ENCODE measurements at places on chromosomes 1 and 21.

- no peak for DNase-seq
These were observed 11.0 kb upstream of the ZNF691 start for GRCh38 chr1:42835422-42835821.

DNA sequence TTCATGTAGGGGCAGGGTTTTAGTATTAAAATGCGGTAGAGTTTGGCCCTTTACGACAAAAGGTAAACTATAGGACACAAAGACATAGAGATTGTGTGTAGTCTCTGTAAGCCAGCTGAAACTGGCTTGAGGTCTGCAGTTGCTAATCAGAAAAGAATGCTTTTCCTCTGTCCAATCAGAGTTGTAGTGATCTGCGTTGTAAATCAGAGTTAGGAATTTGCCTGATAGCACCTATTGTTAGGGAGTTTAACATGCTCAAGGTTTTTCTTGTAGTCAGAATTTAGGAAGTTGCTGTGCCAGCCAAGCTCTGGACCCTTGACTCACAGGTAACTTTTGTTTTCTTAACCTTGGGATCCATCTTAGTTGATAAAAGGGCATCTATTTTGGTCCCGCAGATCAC lies 61.2 kb upstream of the VTCN1 start:
- no peak for DNase-seq

DNA sequence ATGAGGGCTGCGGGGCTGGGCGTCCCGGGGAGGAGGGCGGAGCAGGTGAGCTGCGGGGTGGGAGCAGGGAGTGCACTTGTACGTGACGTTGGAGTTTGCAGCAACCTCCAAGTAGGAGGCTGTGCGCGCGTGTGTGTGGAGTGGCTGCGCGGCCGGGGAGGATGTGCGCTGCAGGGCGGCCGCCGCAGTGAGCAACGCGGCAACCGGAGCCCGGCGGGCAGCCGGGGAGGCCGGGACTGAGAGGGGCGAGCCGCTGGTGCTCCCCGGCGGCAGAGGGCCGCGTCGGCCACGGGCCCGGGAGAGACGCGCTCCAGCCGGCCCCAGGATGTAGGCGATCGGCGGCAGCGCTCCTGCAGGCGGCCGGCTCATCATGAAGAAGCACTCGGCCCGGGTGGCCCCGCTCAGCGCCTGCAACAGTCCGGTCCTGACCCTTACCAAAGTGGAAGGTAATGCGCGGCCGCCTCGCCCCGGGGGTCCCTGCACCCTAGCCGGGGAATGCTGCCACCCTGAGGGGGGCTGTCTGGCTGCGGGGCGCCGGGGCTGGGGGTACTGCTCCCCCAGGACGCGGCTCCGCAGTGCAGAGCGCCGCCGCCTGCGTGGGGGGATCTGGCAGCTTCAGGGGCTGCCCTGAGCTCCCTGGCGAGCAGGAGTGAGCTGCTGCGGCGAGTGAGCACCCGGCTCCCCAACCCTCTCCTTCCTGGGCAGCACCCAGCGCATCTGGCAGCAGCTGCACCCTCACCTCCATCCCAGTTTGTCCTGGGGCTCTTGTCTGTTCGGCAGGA lies 158.9 kb upstream of the COA6 start:
- DNase-seq = no peak

DNA sequence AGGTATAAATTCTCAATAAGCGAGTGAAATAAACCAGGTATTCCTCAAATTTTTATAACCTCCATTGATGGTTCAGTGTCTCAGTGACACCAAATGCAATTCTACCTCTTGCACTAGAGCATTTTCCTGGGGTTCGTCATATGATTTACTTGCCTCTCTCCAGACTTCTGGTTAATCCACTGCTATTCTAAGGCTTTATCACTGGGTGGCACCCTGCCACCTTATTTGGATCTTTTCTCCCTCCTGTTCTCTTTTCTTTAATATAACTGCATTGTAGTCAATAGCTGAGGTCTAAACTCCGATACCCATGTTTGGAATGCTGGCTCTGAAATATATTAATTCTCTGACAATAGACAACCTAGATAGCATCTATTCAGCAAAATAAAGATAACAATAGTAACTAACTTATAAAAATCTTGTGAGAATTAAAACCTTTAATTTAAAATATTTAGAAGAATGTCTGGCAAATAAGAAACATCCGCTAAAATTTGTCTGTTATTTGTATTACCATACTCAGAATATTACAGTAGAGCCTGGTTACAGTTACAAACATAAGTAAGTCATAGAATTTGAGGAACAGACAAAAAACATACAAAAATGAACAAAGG lies 436.4 kb downstream of the PLA2G4A start:
- no peak for DNase-seq

DNA sequence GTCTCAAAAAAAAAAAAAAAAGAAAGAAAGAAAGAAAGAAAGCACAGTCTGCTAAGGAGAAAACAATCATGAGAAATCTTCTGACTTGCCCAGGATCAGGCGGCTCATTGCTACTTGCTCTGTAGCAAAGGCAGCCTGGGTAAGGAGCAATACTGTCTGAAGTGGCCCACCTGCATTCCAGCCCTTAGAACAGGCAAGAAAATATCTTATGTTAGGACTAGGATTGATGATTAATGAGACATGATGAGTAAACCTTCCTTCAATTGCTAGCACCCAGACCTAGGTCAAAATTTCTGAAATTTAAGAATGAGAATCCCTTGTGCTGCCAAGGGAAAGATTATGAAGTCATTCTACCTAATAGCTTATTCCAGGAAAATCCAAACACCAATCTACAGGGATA lies 140.8 kb downstream of the DSCAM start:
- DNase-seq = no peak

GRCh38 chr1:20216574-20216973 lies 30.3 kb upstream of the PLA2G2C start:
- DNase-seq = no peak

GRCh38 chr1:229888561-229889001 lies 178.5 kb upstream of the GALNT2 start:
- no peak for DNase-seq

DNA sequence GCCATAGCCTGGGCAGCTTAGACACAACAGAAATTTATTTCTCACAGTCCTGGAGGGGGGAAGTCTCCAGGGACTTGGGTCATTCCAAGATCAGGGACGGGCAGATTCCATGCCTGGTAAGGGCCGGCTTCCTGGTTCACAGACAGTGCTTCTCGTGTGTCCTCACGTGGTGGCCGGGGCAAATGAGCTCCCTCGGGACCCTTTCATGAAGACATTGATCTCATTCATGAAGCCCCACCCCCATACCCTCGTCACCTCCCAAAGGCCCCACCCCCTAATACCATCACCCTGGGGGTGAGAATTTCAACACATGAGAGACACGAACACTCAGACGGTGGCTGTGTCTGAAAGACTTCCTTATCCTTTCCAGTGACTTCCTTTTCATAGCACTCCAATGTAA lies 51.5 kb downstream of the ACOT7 start:
- no peak for DNase-seq

GRCh38 chr1:72635719-72636118 lies 353.4 kb upstream of the NEGR1 start:
- DNase-seq = no peak

- no peak for DNase-seq
These were observed 251.4 kb upstream of the B3GALT2 start for GRCh38 chr1:193437785-193438184.

DNA sequence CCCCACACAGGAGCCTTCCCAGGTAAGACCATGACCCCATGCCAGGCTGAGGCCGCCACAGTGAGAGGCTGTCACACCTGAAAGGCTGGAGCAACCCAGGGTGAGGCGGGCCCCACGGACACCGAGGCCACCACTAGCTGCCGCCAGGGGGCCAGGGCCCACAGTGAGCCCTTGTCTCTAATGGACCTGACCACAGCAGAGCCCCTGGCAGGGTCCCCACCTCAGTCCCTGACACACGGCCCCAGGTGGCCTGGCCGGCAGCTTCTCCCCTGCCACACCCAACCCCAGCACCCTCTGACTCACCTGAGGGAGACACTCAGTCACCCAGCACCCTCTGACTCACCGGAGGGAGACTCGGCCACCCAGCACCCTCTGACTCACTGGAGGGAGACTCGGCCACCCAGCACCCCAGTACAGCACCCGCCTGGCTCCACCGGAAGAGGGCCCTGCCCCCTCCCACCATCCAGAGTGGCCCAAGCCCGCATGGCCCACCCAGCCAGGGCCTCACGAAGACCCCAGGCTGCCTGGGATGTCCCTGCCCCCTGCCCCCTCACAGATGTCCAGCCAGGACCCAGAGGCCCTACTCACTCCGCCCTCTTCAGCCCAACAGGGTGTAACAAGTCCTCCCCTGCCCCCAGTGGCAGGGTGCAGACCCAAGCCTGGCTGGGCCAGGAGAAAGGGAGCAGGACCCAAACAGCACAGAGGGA lies 4.4 kb downstream of the DVL1 start:
- DNase-seq = no peak

DNA sequence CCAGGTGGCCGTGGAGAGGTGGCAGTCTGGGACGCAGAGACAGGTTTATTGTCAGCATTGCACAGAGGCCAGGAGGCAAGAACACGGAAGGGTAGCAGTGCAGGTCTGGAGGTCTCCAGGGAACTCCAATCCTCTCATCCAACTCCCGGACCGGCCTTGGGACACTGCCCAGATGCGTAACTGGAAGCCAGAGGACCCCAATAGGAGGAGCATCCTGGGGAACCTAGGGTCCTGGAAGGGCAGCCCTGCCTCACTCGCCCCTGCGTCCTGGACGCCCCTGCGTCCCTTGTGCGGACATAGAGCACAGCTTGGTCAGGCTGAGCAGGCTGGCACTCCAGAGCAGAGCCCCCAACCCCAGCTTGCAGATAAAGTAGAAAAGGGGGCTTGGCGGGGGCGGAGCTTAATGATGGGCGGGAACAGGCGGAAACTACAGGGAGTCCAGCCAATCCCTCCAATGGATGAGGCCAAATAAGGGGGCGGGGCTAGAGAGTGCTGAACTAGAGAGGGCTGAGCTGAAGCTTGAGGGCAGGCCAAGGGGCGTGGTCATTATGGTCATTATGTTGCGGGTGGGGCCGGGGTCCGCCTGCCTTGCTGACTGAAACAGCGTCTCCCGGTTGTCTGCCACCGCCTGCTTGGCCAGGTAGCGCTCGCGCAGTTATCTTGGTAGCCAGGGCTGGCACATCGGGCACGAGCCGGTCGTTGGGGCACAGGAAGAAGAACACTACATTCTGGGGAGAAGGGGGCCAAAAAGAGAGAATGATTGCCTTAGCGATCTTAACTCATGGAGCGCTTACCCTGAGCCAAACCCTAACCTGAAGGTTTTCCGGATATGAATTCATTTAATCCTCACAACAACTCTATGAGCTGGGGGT lies 3.7 kb upstream of the ARHGEF19 start:
- peak; percentile 49 for DNase-seq

DNA sequence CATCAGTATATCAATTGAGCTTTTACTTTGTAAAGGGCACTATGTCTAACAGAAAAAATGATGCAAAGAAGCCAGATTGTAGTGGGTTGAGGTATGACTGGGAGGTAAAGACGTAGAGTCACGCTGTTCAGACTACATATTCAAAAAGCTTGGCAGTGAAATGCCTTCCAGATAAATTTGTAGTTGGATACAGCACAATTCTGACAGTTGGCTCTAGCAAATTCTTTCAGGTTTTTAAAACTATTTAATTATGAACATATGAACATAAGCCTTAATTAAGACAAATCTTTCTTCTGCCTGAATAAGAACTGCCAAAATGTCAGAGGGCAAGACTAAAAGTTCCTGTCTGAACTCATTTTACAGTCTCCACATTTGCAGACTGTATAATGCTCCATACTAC lies 118.8 kb downstream of the DPYD start:
- no peak for DNase-seq

GRCh38 chr1:43836267-43836951 lies 97.2 kb upstream of the ARTN start:
- DNase-seq = peak; percentile 25

GRCh38 chr1:159091607-159092031 lies 15.1 kb upstream of the AIM2 start:
- DNase-seq = peak; percentile 64

GRCh38 chr1:113981962-113982931 lies 3.0 kb downstream of the OLFML3 start:
- no peak for DNase-seq

DNA sequence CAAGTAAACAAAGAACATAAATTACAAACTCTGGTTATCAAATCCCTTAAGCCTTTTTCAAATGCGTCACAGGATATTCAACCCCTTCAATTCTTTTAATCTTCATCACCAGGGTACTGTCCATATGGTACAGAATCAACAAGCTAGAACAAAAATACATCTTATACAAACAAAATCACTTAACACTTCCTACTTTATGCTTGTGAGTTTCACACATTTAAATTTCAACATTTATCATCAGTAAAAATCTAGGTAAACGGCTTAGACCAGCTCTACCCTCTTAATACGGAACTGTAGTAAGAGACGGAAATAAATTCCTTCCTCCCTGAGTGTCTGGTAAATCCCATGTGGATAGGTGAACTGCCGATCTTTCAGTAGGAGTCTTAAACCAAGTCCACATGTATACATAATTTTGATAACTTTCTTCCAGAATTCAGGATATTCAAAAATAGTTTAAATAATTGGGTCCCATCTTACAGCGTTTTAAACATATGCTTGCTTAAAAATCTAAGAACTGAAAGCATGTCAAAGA lies 1.0 kb downstream of the CCDC181 start:
- no peak for DNase-seq

GRCh38 chr1:174659823-174660222 lies 212.1 kb downstream of the GPR52 start:
- DNase-seq = no peak

DNA sequence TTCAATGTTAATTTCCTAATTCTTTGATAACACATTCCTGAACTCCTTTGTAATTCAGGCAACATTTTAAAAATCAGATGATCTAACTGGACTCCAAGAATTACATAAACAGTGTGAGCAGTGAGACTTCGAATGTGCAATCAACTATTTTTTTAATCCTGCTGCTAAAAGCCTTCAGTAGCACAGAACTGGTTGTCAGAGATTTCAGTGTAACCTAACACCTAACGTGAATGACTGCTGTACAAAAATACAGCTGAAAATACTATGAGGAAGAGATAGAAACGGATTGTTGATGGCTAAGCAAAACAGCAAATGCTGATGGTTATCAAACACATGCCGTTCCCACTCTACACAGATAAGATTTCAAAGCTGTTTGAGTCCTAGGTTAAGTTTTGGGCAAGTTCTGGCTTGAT lies 46.1 kb downstream of the APP start:
- DNase-seq = no peak

Data from T-helper 1 cell (primary cell).